ENCODE measurements at places on chromosomes 5 and 9.

GRCh38 chr5:14914623-14915260, 43.2 kb upstream of the ANKH start:
- no peak for DNase-seq

GRCh38 chr5:67875601-67876000, 340.0 kb upstream of the PIK3R1 start:
- DNase-seq = no peak

DNA sequence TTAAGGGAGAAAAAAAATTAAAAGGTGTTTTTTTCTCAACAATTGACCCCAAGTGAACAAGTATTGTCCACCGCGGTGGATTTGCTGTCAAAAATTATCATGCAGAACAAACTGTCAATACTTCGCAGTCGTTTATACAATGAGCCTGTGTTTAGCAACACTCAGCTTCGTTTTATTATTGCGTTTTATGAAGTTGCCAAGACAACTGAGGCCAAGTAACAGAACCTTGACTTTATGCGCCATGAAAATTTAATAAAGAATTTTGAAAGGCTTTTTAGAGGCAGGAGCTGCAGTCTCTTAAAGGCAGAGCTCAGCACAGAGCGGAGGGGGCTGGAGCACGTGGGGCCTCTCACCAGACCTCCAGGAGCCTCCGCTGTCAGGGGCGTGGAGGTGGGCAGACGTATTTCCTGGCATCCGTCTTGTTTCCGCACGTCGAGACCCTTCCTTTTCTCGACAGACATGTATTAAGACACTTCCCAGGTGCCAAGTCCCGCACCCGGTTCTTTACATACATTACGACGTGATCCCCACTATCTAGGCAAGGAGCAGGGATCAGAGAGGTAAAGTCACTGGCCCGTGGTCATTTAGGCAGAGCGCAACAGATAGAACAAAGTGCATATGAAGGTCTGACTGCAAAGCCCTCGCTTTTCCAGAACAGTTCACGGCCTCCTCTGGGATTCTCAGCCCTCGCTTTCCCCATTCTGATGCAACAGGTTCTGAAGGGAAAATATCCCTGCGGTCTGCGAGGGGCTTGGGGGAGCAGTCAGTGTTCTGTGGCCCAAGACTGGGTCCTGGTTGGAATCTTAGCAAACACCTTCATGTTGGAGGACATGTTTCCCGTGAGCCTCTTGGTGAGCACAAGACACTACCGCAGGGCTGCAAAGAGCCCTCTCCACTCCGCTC, 164.4 kb downstream of the DAB2IP start:
- DNase-seq = no peak

DNA sequence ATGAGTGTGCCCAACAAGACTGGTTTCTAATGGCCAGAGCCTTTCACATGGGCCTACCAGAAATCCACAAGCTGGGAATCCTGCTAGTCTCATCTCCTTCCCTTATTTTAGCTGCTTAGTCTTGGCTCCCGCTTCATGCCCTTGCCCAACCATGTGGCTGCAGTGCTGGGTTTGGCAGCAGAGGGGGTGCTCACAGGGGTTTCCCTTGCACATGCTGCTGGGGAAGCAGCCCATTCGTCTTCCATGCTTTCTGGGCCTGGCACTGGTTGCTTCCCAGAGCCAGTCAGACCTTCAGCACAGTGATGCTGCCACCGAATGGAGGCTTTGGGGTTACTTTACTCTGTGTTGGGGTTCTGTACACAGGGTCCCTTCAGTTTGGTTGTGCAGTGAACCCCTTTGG, 26.3 kb downstream of the SLC46A2 start:
- no peak for DNase-seq

GRCh38 chr5:111320953-111321352, 96.8 kb downstream of the CAMK4 start:
- no peak for DNase-seq
